NCI-H446 (cell line): ENCODE measurements at places on chromosomes 3 and 15.

GRCh38 chr15:84805221-84805620 lies 11.9 kb upstream of the ALPK3 start:
- DNase-seq, result no peak

DNA sequence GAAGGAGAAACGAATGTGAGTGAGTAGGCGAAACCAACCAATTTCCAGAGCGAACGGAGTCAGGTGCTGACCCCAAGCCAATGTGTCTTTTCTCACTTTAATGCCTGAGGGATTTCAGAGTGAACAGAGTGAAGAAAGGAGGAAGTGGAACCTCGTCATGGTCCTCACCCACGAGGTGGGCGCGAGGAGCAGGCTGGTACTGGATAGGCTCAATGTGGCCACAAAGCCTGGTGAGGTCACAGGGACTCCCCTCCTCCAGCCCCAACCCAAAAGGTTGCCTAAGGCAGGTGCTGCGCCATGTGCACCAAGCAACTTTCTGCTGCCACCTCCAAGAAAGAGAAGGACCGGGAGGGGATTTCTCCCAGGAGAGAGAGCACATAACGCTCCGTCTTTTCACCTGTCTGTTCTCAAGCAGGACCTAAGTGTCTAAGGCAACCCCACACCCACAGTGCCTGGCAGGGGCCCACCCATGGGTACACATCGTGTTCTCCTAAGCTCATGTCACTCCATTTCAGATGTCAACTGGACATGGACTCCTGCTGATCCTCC lies 3.8 kb downstream of the NRROS start:
- DNase-seq, result no peak

- no peak for DNase-seq
These were observed 15.3 kb downstream of the SEC61A1 start for GRCh38 chr3:128067489-128067888.

GRCh38 chr3:53509494-53509893 lies 15.1 kb downstream of the CACNA1D start:
- no peak for DNase-seq

DNA sequence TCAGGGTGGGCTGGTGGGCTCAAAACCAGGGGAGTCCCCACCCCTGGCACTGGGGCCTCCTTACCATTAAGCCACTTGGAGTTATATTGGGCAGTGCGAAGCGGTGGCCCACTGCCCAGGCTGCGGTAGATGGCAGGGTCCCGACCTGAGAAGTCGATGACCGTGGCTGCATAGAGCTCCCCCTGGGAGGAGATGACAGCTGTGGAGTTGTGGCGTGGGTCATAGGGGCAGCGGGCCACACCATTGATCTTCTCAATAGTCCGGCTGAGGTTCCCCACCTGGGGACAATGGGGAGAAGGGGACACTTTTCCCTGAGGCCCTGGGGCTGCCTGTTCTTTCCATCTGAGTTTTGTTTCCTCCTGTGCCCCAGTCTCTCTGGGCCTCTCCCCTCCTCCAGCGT lies 99.8 kb downstream of the SEMA5B start:
- DNase-seq, result no peak

DNA sequence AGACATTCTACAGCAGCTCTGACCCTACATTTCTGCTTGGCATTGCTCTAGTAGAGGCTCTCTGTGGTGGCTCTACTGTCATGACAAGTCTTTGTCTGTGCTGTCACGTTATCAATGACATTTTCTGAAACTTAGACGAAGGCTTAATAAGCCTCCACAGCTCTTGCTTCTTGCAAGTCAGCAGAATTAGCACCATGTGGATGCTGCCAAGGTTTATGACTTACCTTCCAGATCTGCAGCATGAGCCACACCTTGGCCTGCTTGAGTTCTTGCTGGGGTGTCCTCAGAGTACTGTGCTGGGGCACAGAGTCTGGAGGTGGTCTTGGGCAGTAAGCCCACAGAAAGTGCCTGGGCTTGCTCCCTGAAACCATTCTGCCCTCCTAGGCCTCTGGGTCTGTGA lies 9.8 kb downstream of the RTP1 start:
- DNase-seq, result no peak

DNA sequence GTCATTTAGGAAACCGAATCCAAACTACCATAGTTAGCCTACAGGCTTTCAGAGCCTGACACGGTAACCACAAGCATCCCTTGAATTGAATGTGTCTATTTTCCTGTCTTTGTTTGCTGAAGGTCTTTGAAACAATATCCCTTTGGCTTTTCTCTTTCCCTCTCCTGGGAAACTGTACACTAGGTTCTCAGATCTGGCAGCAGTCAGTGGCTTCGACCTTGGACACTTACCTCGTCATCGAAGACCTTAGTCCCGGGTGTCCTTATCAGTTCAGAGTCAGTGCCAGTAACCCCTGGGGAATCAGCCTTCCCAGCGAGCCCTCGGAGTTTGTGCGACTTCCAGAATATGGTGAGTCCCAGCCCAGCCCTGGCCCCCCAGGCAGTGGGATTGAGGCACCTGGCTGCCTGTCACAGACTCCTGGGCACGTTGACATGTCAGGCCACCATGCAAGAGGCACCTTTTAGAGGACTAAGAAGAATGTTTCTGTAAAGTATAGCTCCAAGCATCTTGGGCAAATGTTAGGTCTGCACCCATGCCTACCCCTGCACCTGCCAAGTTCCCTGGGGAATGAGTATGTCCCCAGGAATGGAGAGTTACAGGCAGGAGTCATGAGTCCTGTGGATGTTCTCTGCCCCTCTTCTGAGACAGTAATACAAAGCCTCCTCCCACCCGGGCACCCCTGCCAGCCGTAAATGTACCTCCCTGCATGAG lies 30.4 kb upstream of the UMPS start:
- no peak for DNase-seq

GRCh38 chr15:59447367-59447766 lies 9.4 kb downstream of the FAM81A start:
- no peak for DNase-seq

DNA sequence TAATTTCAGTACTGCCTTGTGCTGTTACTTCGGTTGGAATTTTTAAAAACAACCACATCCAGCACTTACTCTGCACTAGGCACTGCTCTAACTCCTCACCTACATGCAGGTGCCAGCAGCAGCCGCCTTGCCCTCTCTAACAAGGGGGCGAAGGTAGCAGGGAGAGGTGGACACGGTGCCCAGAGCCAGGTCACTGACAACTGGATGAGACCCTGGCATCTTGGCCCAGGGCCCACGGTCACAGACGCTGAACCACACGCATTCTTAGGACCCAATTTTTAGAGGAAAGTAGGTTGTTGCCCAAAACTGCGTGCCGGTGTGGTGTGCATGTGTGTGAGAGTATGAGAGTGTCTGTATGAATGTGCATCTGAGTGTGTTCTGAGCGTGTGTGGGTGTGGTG lies 63.4 kb upstream of the GATA2 start:
- no peak for DNase-seq

DNA sequence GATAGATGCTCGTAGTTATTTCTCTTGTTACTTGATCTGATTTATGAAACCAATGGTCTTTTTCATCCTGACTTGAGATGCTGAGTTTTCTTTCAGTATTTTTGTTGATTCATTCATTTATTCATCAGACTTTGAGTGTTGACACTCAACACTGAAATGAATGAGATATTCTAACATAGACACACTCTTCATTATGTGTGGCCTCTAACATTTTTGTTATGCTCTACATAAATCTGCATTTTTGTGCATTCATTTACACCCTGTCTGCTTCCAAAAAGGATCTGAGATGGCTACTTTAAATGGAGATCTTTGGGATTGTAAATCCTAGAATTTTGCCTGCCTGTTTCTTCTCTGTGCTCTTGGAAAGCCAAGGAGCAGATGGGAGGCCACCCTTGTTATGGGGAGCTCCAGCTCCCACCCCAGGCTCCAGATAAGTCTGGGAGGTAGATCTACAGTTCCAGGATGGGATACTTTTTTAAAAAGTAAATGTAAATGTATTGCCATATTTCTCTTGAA lies 287.2 kb upstream of the LRRFIP2 start:
- DNase-seq, result no peak

DNA sequence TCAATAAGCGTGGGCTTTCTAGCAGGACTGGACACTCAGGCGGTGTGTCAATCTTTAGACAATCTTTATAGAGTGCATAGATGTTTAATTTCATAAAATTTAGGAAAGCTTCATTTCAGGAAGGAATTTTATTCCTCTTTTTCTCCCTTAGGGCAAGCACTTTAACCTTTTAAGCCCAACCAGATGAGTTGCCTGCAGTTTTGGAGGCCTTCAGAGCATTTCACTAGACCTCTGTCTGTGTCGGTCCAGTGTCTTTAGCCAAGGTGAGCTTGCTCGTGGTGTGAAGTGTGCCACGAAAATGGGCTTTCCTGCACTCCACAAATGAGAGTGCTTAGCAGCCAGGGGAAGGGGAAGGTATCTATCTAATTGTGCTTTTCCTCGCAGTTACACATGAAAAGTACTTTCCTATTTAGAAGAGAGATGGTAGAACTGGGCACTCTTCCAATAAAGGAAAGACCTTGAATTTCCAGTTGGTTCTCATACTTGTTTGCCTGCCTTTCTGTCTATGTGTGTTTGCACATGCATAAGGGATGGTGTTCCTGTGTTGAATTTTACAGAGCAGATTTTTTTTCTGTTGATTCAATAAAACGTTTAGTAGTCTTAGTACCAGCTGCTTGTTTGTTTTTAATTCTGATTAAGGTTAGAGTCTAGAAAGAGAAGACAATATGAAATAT lies 53.6 kb downstream of the FEZF2 start:
- no peak for DNase-seq

- no peak for DNase-seq
These were observed 379.8 kb downstream of the LPP start for GRCh38 chr3:188533612-188534357.

DNA sequence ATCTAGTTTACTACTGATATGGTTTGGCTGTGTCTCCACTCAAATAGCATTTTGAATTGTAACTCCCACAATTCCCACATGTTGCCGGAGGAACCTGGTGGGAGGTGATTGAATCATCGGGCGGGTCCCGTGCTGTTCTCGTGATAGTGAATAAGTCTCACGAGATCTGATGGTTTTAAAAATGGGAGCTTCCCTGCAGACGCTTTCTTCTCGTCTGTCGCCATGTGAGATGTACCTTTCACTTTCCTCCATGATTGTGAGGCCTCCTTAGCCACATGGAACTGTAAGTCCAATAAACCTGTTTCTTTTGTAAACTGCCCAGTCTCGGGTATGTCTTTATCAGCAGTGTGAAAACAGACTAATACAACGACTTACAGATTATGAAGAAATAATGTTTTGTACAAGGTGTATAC lies 35.6 kb upstream of the PYDC2 start:
- DNase-seq, result peak; percentile 52

GRCh38 chr3:161549261-161549660 lies 52.7 kb downstream of the OTOL1 start:
- DNase-seq, result no peak

- DNase-seq, result no peak
These were observed 309.4 kb upstream of the WNT5A start for GRCh38 chr3:55796533-55796932.

DNA sequence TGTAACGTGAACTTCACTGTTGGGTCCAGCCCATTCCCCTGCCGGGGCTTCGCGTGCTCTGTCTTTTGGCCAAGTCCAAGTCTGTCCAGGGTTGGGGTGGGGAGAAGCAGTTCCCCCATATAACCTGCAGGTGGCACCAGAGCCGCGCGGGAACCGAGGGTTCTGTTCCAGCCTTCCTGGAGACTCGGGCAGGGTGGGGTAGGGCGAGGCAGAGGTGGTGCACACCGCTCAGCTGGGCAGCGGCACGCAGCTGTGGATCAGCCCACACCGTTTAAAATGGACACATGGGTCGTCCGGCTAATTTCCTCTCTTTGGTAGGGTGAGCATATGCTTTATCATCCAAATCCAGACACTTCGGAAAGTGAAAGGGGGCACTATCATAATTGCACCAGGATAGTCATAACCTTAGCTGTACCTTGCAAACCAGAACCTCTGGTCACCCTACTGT lies 118.1 kb downstream of the TBC1D2B start:
- DNase-seq, result peak; percentile 29

- no peak for DNase-seq
These were observed 51.0 kb downstream of the VGLL4 start for GRCh38 chr3:11592445-11593298.

- DNase-seq, result no peak
These were observed 13.3 kb downstream of the GRAMD2A start for GRCh38 chr15:72184165-72184811.

DNA sequence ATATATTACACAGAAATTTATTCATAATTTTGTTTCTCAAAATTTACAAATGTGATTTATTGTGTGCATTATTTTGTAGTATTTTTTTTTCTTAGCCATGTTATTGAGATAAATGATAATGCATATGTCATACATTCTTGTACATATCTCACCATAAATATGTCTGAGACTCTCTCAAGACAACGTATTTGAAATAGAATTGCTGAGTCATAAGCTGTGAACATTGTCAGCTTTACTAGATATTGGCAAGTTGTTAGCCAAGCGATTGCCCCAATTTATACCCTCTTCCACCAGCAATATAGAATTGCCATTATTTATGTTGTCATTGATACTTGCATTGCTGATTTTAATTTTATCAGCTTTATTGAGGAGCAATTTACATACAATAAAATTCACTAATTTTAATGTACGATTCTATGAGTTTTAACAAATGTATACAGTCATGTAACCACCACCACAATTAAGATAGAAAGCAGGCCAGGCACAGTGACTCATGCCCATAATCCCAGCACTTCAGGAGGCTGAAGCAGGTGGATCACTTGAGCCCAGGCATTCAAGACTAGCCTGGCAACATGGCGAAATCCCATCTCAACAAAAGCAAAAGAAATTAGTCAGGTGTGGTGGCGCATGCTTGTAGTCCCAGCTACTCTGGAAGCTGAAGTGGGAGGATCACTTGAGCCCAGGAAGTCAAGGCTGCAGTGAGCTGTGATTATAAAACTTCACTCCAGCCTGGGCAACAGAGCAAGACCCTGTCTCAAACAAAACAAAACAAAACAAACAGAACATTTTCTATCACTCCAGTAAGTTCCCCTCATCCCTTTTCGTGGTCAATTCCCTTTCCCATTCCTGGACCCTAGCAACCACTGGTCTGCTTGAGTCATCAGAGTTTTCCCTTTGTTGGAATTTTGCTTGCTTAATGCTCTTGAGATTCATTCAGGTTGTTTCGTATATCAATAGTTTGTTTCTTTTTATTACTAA lies 373.1 kb downstream of the MFSD1 start:
- DNase-seq, result no peak

GRCh38 chr3:160400702-160401150 lies 1.3 kb downstream of the SMC4 start:
- no peak for DNase-seq

DNA sequence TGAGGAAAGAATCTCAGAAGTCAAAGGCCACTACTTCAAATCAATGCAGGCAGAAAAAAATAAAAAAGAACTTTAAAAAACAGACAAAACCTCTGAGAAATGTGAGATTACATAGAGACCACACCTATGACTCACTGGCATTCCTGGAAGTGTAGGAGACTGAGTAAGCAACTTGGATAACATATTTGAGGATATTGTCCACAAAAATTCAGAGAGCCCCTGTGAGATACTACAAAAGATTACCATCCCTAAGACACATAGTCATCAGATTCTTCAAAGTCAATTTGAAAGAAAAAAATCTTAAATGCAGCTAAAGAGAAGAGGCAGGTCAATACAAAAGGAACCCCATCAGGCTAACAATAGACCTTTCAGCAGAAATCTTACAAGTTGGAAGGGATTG lies 887.3 kb downstream of the NTRK3 start:
- DNase-seq, result no peak

GRCh38 chr3:64508140-64508539 lies 179.7 kb downstream of the ADAMTS9 start:
- no peak for DNase-seq

GRCh38 chr15:99495430-99496301 lies 70.1 kb upstream of the MEF2A start:
- DNase-seq, result no peak

- DNase-seq, result no peak
These were observed 179.4 kb downstream of the CDIN1 start for GRCh38 chr15:36758800-36759199.
